ENCODE measurements at places on chromosomes 1 and 21.
A peak's percentile ranks its signal among the peaks of the same experiment; 100 is the strongest.

- no peak for DNase-seq
Observed at GRCh38 chr1:193412748-193413147, 226.3 kb upstream of the B3GALT2 start.

GRCh38 chr1:84350550-84350949 lies 47.7 kb upstream of the DNASE2B start:
- no peak for DNase-seq

GRCh38 chr21:10430005-10430404 lies 91.4 kb upstream of the TPTE start:
- DNase-seq = no peak

- no peak for DNase-seq
Observed at GRCh38 chr1:97082160-97082848, 360.7 kb downstream of the PTBP2 start.

GRCh38 chr1:59115865-59116264 lies 181.0 kb upstream of the FGGY start:
- DNase-seq = no peak

DNA sequence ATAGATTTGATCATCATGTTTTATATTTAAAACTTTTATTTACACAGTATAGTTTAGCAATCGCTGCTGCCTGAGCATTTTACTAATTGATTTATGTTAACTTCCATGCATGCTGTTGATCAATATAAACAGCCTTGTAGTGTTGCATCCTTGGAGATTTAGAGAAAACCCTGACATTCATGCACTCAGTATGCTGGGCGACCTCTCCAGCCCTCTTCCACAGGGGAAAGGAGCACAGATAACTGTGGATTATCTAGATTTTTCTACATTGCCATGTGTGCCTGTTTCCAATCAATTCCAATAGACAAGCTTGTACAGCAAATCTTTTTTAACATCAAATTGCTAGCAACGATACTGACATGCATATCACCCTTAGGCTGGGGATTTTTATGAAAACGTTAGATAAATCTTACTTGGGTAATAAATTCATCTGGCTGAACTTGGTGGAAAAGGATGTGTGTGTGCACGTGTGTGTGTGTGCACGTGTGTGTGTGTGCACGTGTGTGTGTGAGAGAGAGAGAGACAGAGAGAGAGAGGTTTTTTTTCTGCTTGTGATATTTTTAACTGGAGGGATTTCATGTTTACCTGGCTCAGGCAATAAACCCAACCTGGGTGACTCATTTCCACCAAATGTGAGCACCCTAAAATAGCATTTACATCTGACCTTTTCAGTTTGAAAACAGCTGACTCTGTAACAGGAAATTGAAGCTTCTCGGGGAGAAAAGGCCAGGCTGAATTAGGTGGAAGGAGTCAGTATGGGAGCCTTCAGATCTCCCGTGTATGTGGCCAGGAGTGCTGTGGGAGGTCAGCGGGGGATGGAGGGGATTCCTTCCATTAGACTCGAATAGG lies 339.8 kb downstream of the PRDM2 start:
- no peak for DNase-seq

- DNase-seq = no peak
Observed at GRCh38 chr1:110787328-110788071, 85.4 kb upstream of the CD53 start.

- no peak for DNase-seq
Observed at GRCh38 chr1:229121845-229122436, 149.0 kb upstream of the RAB4A start.

GRCh38 chr1:109769330-109770078 lies 5.8 kb upstream of the EPS8L3 start:
- DNase-seq = no peak

GRCh38 chr1:30934613-30935012 lies 26.1 kb upstream of the SDC3 start:
- no peak for DNase-seq

- DNase-seq = no peak
Observed at GRCh38 chr1:18079941-18080735, 27.5 kb upstream of the IGSF21 start.

GRCh38 chr1:175553280-175553679 lies 190.1 kb downstream of the TNR start:
- DNase-seq = no peak

DNA sequence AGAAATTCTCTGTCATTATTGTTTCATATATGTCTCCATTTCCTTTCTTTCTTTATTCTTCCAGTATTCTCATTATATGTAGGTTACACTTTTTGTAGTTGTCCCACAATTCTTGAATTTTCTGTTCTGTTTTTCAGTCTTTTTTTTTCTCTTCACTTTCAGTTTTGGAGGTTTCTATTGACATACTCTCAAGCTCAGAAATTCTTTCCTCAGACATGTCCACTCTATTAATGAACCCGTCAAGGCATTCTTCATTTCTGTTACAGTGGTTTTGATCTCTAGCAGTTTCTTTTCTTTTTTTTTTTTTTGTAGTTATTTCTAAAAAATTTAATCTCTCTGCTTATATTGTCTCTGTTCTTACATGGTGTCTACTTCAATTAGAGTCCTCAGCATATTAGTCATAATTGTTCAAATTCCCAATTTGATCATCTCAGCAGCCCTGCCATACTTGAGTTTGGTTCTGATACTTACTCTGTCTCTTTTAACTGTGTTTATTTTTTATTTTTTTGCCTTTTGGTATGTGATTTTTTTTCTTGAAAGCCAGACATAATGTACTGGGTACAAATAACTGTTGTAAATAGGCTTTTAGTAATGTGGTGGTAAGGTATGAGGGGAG lies 49.5 kb upstream of the KCNK2 start:
- DNase-seq = no peak

DNA sequence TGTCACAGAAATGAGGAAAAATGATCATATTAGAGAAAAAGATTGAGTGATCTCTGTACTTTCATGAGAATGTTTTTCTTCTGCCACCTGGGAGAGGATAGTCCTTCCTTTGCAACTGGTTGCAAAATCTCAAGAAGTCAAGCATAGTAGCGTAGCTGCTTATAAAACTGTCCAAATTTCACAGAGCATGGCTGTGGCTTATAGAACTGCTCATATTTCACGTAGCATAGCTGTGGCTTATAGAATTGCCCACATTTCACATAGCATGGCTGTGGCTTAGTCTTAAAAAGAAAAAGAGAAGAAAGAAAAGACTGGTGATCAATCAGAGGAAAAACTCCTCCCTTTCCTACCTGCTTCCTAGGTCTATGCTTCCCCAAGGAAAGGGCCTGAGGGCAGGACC lies 329.5 kb downstream of the SIPA1L2 start:
- no peak for DNase-seq

- DNase-seq = no peak
Observed at GRCh38 chr1:43622901-43623780, 26.8 kb upstream of the KDM4A start.

DNA sequence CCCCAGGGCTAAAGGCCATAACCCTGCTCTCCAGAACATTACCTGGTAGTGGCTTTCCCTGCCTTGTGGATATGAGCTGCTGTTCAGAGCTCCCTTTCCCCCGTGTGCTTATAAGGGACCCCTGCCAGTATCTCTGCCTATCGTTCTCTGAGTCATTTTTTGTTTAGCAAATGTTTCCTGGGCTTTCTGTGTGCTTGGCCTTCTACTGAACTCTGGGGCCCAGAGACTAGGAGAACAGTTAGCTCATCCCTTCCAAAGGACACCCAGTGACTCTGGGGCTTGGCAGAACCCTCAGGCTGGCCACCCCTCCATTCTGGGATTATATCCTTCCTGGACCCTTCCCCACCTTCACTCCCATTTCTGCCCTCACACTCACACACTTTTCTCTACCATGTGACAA lies 80.8 kb upstream of the POU3F1 start:
- no peak for DNase-seq

GRCh38 chr1:6170742-6171201 lies 9.3 kb downstream of the CHD5 start:
- no peak for DNase-seq

- no peak for DNase-seq
Observed at GRCh38 chr1:53957194-53957818, 11.2 kb downstream of the LRRC42 start.

- DNase-seq = no peak
Observed at GRCh38 chr1:17438318-17439249, 893 bp downstream of the RCC2 start.

- DNase-seq = no peak
Observed at GRCh38 chr1:17381161-17381560, 9.2 kb downstream of the PADI6 start.

DNA sequence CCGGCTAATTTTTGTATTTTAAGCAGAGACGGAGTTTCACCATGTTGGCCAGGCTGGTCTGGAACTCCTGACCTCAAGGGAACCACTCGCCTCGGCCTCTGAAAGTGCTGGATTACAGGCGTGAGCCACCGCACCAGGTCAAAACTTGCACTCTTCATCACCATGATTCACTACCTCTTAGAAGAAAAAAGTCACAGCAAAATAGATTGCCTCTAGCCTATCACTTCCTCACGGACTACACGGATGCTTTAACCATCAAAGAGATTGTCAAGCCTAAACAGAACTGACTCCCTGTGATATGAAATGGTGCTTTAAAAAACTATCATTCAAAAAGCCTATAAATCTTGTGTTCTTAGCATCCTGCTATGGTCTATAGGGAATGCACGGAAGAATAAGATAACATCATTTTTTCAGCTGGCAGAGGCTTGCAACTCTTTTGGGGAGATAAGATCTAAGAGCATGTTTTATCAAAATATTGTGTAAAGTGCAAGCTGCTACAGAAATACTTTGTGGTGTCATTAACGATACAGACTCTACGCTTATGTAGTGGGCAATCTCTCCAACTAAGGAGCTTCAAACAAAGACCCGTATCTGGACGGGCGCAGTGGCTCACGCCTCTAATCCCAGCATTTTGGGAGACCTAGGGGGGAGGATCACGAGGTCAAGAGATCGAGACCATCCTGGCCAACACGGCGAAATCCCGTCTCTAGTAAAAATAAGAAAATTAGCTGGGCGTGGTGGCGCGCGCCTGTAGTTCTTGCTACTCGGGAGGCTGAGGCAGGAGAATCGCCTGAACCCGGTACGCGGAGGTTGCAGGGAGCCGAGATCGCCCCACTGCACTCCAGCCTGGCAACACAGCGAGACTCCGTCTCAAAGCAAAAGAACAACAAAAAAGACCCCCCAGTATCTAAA lies 966 bp downstream of the TFB2M start:
- no peak for DNase-seq

GRCh38 chr1:37410815-37411214 lies 63.6 kb upstream of the ZC3H12A start:
- no peak for DNase-seq

GRCh38 chr1:206508956-206509355 lies 1.6 kb downstream of the RASSF5 start:
- DNase-seq = peak; percentile 25

Data from AG09309 (cell line).